ENCODE measurements at places on chromosomes 1 and 21. TPM values are rescaled to one million over a fixed set of nuclear protein-coding genes. Genes with fewer than 3 reads are reported as not detected.

The LRRC71 gene
- total RNA-seq = not detected

The SDHB gene
- total RNA-seq = 70.1 TPM

The SLC35F3 gene
- total RNA-seq = 0.66 TPM

The LCE1B gene
- not detected for total RNA-seq

The TDRD10 gene
- not detected for total RNA-seq

The RAB3B gene
- 0.49 TPM for total RNA-seq

The MROH7 gene
- 0.71 TPM for total RNA-seq

The SPATA45 gene
- total RNA-seq = 0.80 TPM

The KRTAP12-2 gene
- not detected for total RNA-seq

The PRRX1 gene
- 1.8 TPM for total RNA-seq

The PTPRU gene
- total RNA-seq = 54.5 TPM

The CADM3 gene
- total RNA-seq = not detected

The KRTAP21-2 gene
- not detected for total RNA-seq

The CR1L gene
- not detected for total RNA-seq

The CASZ1 gene
- total RNA-seq = 12.6 TPM

Measured in Calu3 (cell line).